Myocyte (in vitro differentiated cells): ENCODE measurements at places on chromosomes 3 and 15.

GRCh38 chr3:52721002-52721729 lies 15.3 kb downstream of the SPCS1 start:
- no peak for DNase-seq

GRCh38 chr15:59176653-59177316 lies 29.9 kb upstream of the LDHAL6B start:
- no peak for DNase-seq

DNA sequence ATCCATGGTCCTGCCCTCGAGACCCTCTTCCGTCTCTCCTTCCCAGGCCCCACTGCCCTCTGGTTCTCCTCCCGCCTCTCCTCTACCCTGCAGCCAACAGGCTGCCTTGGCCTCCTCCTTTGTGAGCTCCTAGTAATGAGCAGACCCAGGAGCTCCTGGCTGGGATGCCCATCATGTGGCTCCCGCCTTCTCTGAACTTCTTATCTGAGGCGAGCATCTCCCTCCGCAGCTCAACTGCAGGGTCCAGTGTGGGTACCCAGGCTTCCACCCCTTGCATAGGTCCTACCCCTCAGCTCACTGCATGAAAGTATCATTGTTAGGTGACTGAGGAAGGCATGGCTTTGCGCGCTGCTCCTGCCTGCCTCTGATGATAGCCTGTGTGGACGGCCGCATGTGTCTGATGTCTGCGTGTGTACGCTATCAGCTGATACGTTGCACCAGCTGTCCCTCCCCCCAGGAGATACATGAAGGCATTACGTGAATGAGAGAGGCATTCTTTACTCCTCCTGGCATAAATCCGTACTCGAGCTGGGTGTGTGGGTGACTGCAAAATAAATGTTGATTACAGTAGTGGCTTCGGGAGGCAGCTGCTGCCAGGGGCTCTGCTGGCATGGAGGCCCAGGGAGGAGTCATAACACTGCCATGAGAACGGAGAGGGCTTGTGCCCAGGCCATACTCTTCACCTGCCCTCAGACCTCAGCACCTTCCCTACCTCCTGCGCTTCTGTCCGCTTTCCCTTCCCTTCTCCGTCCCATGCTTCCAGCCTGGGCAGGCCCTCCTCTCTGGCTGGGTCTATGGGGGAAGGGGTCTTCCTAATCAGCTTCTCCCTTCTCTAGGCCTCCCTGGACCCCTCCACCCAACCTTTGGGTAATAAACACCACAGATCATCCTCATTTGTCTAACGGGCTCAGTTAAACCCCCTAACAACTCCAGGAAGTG lies 48.8 kb downstream of the ZNF710 start:
- DNase-seq, result no peak

- DNase-seq, result no peak
These were observed 24.5 kb downstream of the ABHD6 start for GRCh38 chr3:58261954-58262666.

DNA sequence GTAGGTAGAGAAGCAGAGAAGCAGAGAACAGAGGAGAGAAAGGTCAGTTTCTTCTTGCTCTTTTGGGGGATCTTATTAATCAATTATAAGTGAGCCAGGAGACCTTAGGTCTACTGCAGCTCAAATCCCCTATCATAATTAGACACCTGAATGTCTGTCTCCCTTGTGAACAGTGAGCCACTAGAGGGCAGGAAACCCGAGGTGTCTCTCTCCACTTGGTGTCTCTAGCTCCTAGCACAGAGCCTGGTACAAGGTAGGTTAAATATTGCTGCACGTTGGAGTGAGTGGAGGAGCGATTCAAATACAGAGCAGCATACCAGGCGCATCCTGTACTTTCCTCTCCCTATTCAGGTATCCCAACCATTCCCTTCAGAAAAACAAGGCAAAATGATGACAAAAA lies 2.0 kb upstream of the ST8SIA2 start:
- peak; percentile 68 for DNase-seq

DNA sequence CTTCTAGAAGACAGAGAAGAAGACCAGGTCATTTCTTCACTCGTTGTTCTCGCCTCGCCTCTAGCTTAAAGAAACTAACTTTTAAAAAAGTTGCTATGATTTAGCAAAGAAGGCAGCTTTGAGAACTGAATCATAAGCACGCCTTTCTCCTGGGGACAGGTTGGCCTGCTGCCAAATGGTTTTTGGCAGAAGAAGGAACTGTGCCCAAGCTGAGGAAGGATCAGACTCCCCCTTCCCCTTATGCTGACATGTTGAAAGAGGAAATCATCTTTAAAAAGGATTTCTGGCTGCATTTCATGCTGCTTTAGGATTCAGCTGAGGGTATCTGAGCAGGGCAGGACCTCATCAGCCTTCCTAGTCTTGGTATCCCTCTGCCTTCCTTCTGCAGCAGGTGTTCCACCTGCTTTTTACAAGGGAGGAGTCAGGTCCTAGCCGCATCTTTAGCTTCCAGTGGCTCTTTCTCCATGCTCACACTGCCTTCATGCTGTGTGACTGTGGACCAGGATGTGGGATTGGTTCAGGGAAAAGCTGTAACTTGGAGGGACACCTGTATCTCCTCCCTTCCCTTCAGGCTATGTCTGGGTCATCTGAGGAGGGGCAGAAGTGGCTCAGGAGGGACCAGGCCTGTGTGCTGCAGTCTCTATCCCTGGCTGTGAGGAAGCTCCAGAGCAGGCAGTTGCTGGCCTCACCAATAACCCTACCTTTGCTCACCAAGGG lies 34.1 kb upstream of the HACD2 start:
- DNase-seq, result peak; percentile 74

DNA sequence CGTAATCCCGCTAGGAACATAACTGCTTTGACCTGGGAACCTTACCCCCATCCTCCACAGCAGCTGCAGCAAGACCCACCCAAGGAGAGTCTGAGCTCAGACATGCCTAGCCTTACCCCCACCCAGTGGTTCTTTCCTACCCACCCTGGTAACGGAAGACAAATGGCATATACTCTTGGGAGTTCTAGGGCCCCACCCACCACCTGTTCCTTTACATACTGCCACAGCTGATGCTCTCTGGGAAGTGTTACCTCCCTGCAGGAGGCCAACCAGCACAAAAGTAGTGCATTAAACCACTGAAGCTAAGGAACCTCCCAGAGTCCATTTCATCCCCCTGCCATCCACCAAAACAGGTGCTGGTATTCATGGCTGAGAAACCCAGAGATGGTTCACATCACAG lies 50.6 kb upstream of the AZI2 start:
- DNase-seq, result no peak
